ENCODE measurements at places on chromosomes 5 and 9.
A peak's percentile ranks its signal among the peaks of the same experiment; 100 is the strongest.

GRCh38 chr9:100584951-100585350 lies 7.1 kb downstream of the CAVIN4 start:
- no peak for DNase-seq

- no peak for DNase-seq
These were observed 31.0 kb upstream of the ALDH1B1 start for GRCh38 chr9:38361473-38361850.

- no peak for DNase-seq
These were observed 190.4 kb upstream of the IER5L start for GRCh38 chr9:129368444-129368978.

DNA sequence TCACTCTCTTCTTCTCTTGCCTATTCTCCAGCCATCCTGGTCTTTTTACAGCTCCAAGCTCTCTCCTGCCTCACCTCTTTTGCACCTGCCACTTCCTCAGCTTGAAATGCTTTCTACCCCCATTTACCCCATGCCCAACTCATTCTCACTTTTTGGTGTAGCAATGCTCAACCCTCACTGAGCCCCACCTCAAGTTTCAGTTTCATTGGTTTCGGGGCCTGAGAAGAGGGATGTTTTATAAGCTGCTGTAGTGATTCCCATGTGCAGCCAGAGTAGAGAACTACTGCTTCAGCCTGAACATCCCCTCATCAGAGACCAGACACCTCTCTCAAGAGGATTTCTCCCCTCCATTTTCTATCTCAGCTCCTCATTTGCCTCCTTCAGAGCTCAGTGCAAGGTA lies 45.2 kb upstream of the FYB1 start:
- no peak for DNase-seq

DNA sequence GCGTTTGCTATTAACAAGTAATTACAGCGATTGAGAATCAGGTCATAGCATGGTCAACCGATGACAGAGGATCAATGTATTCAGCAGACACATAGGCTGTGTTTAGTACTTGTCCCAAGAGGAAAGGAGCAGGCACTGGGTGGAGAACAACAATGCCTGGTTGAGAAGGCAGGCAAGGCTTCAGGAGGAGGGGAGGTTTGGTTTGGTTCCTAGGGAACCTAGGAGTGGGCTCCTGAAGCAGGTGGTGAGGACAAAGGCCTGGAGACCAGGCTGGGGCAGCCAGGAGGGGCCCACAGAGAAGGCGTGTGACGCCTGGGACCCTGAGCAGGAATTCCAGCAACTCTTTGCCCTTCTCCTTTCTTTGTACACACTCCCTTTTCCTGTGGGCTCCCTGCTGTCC lies 195.6 kb downstream of the SPOCK1 start:
- DNase-seq = no peak

DNA sequence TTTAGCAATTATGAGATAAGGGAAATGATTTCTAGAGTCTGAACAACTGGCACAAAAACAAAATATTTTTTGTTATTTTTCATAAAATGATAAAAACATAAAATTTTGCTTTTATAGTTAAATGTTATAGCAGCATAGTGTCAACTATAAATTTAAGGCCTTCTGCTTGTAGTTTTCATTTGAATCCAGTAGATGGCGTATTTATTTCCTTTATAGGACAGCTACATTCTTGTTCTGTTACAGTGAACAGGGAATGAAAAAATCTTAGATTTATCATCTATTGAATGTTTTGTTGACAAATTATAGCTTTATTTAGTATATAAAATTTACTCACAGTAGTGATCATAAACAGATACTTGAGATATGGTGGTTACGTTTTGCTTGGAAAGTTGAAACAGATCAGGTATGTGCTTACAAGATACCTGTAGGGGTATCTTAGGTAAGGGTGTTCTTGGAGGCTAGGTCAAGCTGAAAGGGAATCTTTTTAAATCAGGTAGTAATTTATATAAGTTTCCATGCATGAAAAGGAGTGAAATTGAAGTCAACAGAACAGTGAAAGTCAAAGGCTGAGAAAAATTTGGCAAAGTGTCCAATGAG lies 239.3 kb upstream of the GRIN3A start:
- DNase-seq = peak; percentile 45

- DNase-seq = no peak
These were observed 17.6 kb upstream of the VDAC1 start for GRCh38 chr5:134022333-134022732.

DNA sequence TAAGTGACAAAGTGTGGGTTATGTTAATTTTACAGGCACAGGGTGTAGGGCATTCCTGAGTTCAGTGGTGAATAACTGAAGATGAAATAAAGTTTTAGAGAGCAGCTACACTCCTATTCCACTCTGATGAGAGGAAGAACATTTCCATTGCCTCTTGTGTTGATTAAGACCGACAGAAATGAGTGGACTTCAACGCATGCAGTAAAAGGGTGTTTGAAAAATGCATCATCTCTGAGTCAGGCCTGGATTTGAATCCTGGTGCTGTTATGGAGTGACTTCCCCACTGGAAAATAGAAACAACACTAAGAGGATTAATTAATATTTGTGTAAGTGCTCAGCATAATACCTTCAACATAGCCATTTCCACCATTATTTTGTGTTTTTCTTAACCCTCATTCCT lies 86.3 kb downstream of the PRR16 start:
- no peak for DNase-seq

DNA sequence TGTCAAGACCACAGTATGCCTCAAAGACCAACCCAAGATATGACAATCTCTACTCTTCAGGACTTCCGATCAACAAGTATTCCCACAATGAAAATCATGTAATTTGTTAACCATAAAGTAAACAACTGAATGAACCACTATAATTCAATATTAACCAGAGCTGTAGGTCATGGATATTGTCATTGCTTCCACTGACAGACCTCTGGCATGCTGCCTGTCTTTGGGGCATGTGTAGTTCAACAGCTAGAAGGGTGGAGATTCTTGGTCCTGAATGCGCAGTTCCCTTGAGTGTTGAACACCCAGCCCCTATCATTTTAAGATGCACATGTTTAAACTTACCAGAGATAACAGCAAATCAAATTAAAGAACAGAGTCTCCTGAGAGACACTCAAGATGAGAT lies 283.0 kb downstream of the CEMIP2 start:
- DNase-seq = no peak

- DNase-seq = no peak
These were observed 176.1 kb upstream of the MVB12B start for GRCh38 chr9:126150411-126151030.

DNA sequence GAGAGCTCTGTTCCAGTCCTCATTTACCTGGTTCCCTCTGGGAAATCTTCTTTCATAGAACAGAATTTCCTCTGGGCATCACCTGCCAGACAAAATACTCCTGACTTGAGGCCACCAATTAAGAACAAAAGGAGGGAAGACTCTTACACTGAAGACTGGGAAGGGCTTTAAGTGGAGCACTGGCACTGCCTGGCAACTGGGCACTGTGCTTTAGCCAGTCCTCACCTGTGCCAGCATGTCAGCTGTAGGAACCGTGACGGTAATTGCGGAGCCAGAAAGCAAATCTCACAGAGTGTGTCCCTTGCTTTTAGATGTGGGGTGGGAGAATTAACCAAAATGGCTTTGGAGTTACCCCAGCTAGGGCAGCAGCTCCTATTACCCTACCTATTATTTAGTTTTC lies 40.6 kb downstream of the FAM219A start:
- DNase-seq = no peak

DNA sequence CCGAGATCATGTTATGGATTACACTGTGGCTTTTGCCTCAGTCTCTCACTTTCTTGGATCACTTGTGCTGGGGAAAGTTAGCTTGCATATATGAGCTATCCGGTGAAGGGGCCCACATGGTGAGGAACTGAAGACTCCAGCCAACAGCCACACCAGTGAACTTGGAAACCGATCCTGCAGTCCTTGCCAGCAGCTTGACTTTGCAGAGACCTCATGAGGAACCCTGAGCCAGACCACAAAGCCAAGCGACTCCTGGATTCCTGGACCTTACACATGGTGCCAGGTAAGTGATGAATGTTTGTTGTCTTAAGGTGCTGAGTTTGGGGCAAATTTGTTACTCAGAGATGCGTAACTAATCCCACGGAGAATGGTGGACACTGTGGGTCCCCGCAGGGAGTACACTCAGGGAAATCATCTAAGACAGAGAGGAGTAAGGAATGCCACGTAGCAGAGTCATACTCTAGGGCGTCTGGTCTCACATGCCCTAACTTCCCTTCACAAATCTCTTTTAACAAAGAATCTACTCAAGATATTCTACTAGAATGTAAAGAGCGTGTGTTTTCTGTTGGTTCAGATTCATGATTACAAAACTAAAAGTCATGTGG lies 76.5 kb upstream of the PJA2 start:
- DNase-seq = no peak

- DNase-seq = no peak
These were observed 15.0 kb downstream of the CARD19 start for GRCh38 chr9:93111001-93111370.

DNA sequence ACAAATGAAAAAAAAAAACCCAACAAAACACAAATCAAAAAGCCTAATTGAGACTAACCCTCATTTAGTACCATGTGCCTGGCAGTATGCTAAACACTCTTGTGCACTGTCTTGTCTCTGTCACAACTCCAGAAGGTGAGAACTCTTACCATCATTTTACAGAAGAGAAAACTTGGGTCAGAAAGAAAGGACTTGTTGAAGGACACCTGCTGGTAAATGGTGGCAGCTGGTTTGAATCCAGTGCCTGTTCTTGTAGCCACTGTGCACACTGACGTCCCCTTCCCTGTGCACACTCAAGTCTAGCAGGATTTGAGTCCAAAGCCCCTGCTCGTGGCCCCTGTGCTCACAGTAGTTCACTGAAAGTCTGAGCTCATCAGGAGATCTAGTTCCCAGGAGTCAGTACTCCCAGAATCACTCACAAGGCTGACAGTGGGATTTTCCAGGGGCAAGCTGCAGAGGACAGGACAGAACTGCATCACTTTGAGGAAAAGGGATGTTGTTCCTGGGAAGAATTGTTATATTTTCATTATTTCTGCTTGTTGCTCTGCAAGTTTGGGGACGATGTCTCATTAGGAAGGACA lies 43.0 kb upstream of the HSD17B4 start:
- no peak for DNase-seq
